ENCODE measurements at places on chromosomes 1 and 21. TPM values are rescaled to one million over a fixed set of nuclear protein-coding genes. Genes with fewer than 3 reads are reported as not detected.

- no peak for DNase-seq
Measured at GRCh38 chr1:20160034-20160433, 20.9 kb downstream of the PLA2G2F start.

- no peak for DNase-seq
Measured at GRCh38 chr1:204366759-204367158, 7.0 kb upstream of the PLEKHA6 start.

DNA sequence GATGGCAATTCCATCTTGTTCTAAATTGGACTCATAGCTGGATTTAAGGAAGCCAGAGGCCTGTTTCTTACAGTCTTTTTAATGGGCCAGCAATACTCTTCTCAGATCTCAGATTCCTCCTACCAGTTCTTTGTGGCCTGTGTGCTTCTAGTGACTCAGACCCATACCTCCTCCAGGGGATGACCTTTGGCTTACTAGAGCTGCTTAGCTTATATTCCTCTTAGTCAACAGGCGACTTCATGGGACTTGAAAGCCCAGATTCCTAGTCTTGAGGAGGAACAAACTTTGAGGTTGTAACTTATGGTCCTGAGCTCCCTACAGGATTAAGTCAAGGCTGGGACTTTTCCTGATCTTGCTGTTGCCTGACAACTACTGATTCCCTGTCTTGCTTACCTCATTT lies 12.4 kb upstream of the PAPPA2 start:
- no peak for DNase-seq

DNA sequence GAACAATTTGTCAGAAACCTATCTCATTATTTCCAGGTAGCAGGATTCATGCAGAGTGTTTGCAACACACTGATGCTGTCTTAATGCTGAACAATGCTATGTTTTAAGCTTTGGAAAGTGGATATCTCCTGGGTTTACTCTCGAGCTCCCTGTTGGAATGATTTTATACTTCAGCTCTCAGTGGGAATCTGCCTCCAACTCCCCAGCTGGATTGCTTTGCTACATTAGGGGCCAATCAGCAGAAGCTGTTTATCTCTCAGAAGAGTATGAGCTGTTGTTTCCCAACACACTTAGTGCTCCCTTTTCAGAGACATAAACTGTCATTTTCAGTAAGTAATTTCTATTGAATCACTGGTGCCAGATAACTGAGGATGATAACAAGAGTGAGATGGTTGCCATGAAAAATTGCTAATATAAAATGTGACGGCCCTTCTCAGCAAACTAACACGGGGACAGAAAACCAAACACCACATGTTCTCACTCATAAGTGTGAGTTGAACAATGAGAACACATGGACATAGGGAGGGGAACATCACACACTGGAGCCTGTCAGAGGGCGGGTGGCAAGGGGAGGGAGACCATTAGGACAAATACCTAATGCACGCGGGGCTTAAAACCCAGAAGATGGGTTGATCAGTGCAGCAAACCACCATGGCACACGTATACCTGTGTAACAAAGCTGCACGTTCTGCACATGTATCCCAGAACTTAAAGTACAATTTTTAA lies 265.9 kb upstream of the RUNX1 start:
- no peak for DNase-seq

DNA sequence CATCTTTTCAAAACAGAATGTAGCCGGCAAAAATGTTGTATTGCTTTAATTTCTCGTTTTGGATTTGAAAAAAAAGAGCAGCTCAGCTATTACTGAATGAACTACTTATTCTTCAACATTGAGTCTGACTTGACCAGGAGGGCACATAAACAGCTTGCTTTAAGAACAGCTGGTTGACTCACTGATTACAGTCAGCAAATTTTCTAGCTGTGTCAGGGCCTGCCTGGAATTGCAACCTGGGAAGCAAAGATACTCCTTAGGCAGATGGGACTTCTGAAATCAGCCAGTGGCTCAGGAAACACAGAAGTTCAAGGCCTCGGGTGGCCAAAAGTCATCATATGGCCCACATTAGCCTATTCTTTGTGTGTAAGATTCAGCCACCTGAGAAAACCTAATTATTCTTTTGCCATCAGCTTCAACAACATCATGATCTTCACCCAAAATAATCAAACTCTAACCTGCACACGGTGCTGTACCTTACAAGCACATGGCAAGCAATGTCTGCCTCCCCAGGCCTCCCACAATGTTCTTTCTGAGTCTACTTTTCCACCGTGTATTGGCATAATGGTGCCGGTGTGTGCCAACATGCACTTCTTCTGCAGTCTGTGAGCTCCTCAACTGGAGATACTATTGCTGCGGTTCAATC lies 307.2 kb downstream of the HHIPL2 start:
- no peak for DNase-seq

GRCh38 chr1:84502927-84503326 lies 3.3 kb upstream of the SPATA1 start:
- DNase-seq, result no peak

- DNase-seq, result no peak
Measured at GRCh38 chr1:170536924-170537551, 5.1 kb downstream of the GORAB start.

GRCh38 chr21:45575993-45576837 lies 34.0 kb upstream of the SLC19A1 start:
- DNase-seq, result peak; percentile 63

DNA sequence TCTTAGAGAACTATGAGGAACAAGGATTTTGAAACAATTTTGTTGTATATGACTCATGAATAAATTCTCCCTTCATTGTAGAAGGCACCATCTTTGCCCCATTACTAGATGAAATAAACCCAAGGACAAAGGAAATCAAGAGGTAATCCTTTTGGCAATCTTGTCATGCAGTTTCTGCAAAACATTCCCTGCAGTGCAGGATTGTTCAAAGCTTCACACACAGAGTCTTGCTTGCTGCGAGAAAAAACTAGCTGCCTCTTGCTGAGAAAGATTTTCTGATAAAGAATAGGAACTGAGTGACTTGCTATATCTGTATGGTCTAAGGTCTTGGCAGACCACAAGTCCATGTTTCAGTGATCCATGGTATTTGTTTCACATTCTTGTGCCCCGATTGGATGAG lies 657.4 kb upstream of the ADGRL4 start:
- DNase-seq, result no peak

DNA sequence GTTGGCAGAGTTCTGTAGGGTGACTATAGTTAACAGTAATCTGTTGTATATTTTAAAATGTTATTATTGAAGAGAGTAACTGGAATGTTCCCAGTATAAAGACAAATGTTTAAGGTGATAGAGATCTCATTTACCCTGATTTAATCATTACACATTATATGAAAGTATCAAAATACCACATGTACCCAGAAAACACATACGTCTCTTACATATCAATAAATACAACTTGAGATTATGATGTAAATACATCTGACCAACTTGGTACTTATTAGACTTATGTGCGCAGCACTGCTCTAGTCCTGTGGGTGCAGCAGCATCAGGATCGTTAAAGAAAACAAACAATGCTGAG lies 670 bp upstream of the PARK7 start:
- DNase-seq, result no peak

DNA sequence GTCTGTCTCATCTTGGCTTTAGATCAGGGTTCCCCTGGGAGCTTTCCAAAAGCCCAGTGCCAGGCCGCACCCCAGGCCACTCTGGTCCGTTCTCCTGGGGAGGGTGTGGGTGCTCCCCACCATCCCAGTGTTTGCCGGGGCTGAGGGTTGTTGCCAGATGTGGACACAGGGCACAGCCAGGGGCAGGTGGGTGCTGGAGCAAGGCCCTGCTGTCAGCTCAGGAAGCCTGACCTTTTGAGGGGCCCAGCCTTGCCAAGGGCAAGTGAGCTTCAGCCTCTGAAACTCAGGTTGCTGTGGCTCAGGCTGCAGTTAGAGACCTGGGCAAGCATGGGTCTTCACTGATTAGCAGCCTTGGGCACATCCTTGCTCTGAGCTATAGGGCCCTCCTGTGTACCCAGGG lies 22.8 kb upstream of the ZBTB21 start:
- DNase-seq, result no peak

- DNase-seq, result no peak
Measured at GRCh38 chr1:109498161-109498801, 4.4 kb downstream of the CYB561D1 start.

- peak; percentile 60 for DNase-seq
Measured at GRCh38 chr1:67749844-67750690, 65.1 kb downstream of the GADD45A start.

DNA sequence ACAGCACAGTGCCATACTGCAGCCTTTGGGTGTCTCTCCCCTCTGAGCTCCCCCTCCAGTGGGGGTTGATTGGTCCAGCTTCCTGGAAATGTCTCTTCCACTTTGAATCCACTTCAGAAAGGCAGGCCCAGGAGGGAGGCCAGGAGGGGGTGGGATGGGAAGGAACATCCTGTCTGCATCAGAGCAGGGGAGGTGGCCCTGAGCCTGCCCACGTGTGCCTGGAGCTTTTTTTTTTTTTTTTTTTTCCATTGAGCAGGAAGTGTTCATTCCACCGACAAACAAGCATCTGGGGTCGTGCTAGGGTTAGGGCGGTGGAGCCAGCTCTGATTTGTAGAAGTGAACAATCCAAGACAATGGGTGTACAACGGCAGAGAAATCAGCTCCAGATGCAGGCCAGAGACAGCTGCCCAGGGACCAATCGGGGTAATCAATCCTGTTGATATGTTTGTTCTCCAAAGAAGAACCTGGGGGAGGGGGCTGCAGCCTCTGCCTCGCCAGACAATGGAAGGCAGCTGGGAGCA lies 93.3 kb downstream of the SSBP3 start:
- peak; percentile 85 for DNase-seq

DNA sequence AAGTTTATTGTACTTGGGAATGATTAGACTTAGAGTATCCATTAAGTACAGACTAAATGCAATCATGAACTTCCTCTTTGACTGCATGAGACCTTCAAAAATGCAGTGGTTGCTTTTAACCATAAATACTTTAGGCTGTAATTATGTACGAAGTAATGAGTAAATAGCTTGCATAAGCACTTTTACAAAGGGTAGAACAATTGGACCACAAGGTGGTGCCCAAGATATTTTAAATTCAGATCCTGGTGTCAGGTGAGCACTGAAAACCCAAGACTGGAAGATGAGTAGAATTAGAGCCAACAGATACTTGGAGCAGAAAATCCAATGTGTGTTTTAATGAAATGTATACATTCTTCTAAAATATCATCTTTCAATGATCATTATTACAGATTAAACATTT lies 43.4 kb upstream of the RHOU start:
- no peak for DNase-seq

DNA sequence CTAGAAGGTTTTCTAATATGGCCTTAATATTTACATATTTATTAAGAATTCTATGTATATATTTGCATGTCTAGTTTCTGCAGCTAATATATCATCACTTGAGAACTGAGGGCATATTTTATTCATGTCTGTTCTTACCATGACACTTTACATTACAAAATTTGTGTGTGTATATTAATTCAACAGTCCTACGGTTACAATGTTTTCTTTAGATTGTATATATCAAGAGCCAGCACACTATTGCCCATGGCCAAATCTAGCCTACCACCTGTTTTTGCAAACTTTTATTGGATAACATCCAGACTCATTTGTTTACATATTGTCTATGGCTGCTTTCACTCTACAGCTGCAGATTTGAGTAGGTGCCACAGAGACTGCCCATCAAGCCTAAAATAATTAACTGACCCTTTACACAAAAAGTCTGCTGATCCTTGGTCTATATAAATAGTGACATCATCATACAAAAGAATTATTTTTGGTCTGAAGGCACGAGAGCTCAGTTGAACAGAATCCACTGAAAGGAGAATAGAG lies 577.4 kb upstream of the PBX1 start:
- no peak for DNase-seq

DNA sequence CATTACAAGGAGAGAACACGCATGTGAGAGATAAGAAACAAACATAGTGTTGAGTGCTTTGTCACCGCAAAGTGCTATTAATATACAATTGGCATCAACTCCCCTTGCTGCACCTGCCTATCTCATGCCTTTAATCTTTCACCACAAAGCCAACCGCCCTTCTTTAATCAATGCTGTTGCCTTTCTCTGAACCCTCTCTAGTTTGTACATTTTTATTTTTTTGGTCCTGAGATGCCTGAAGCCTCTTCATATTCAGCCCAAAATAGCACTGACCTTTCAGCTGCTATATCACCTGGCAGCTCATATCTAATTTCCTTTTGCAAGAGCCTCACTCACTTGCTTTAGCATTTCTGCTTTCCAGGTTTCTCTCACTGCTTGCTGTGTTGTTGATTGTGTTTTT lies 504.7 kb downstream of the NUF2 start:
- no peak for DNase-seq

- peak; percentile 57 for DNase-seq
Measured at GRCh38 chr1:114979278-114979891, 50.2 kb upstream of the TSHB start.

GRCh38 chr1:14732728-14733047 lies 134.2 kb downstream of the KAZN start:
- DNase-seq, result no peak

- no peak for DNase-seq
Measured at GRCh38 chr1:9128166-9128519, 759 bp downstream of the GPR157 start.

- no peak for DNase-seq
Measured at GRCh38 chr1:225697428-225697827, 44.5 kb upstream of the ENAH start.

GRCh38 chr1:56409112-56409691 lies 170.2 kb downstream of the PLPP3 start:
- no peak for DNase-seq

- DNase-seq, result peak; percentile 90
Measured at GRCh38 chr1:116151739-116152576, 40.8 kb downstream of the MAB21L3 start.

- no peak for DNase-seq
Measured at GRCh38 chr21:39776589-39776988, 31.6 kb downstream of the IGSF5 start.

Gene DNAJC28
- total RNA-seq, result 2.2 TPM

Gene LBR
- 80.2 TPM for total RNA-seq

Gene B3GALT2
- 0.25 TPM for total RNA-seq

Gene NHLH1
- total RNA-seq, result 0.09 TPM

Gene CNN3
- total RNA-seq, result 291 TPM

Gene LAMC1
- total RNA-seq, result 140 TPM

Gene SNX7
- 34.6 TPM for total RNA-seq
